ENCODE measurements at places on chromosomes 12 and 14.

- DNase-seq = no peak
Measured at GRCh38 chr14:61153431-61153830, 127.7 kb downstream of the TMEM30B start.

DNA sequence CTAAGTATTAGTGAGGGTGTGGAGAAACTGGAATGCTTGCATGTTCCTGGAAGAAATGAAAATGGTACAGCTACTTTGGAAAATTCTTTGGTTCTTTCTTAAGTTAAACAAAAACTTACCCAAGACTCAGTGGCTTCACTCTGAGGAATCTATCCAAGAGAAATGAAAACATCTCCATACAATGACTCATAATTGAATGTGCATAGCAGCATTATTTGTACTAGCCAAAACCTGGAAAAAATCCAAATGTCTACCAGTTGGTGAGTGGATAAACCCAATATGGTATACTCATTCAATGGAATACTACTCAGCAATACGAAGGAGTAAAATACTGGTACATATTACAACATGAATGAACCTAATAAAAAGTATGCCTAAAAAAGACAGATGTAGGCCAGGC lies 18.0 kb upstream of the CRACR2A start:
- no peak for DNase-seq

DNA sequence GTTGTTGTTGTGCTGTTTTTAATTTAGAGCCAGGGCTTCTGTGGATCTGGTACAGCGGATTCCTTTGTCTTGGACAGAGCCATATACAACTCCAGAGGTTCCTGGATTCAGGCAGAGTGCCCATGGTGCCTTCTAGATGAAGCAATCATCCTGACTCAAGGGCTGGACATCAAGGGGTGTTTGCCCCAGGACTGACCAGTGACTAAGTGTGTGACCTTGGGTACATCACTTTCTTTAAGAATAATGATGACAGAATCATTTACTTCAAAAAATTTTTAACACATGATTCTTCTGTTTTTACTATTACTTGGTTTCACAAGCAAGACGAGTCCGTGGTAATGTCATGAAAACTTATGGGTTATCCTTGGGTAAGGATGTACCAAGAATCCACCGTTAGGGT lies 397.3 kb downstream of the ZFP36L1 start:
- DNase-seq = no peak

- no peak for DNase-seq
Measured at GRCh38 chr14:61565181-61565580, 130.1 kb upstream of the HIF1A start.

- DNase-seq = no peak
Measured at GRCh38 chr14:54410215-54410614, 13.4 kb downstream of the CDKN3 start.

DNA sequence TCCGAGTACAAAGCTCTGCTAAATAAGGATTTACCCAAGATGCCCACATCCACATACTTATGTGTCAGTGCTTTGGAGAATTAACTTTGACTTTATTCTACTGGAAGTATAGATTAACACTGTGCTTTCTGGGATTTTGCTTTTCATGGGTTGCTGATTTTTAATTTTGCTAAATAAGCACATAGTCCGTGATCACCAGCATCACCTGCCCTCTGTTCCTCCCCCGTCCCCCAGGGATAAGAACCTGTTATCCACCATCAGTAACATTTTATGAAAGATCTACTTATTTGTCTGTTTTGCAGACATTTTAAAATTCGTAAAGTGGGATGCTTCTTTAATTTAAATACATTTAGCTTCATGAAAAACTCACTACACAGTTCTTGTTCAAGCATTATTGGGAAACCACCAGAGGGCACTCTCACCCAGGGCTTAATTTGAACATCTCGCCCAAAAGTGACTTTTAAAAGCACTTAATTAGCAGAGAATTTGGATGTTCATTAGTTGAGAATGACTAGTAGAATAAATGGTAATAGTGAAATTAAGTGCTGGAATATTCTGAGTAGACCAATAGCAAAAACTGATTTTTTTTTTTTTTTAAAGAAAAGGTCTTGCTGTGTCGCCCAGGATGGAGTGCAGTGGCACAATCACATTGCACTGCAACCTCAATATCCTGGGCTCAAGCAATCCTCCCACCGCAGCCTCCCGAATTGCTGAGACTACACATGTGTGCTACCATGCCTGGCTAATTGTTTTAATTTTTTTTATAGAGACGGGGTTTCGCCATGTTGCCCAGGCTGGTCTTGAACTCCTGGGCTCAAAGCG lies 35.7 kb downstream of the MRPL42 start:
- peak; percentile 28 for DNase-seq

DNA sequence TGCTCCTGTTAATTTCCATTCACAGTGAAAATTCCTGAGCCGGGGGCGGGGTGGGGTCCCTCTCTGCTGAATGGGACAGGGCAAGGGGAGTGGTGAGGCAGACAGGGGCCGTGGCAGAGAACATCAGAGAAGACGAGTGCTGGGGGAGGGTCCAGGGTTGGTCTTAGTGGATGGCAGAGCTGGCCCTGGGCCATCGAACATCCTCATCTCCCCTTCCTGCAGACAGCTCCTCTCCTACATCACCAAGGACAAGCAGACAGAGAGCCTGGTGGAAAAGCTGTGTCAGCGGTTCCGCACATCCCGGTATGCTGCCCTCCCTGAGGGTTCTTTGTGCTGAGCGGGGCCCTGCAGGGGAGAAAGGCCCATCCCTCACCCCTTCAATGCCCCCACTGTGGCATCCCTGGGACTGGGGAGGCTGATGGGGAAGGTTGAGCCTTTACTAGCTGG lies 5.0 kb upstream of the GAPDH start:
- peak; percentile 82 for DNase-seq

DNA sequence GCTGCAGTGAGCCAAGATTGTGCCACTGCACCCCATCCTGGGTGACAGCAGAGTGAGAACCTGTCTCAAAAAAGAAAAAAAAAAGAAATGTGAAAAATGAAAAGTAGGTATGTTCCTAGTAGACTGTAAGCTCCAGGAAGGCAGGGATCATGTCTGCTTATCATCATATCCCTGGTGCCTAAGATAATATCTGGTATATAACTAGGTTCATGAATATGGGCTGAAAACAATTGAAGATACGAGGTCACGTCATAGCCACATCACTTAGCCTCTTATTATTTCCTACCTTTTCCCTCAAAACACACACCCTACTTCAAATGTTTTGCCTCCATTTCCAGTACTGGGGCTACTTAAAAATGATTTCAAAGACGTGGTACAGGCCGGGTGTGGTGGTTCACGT lies 3.0 kb downstream of the POU6F1 start:
- DNase-seq = no peak

DNA sequence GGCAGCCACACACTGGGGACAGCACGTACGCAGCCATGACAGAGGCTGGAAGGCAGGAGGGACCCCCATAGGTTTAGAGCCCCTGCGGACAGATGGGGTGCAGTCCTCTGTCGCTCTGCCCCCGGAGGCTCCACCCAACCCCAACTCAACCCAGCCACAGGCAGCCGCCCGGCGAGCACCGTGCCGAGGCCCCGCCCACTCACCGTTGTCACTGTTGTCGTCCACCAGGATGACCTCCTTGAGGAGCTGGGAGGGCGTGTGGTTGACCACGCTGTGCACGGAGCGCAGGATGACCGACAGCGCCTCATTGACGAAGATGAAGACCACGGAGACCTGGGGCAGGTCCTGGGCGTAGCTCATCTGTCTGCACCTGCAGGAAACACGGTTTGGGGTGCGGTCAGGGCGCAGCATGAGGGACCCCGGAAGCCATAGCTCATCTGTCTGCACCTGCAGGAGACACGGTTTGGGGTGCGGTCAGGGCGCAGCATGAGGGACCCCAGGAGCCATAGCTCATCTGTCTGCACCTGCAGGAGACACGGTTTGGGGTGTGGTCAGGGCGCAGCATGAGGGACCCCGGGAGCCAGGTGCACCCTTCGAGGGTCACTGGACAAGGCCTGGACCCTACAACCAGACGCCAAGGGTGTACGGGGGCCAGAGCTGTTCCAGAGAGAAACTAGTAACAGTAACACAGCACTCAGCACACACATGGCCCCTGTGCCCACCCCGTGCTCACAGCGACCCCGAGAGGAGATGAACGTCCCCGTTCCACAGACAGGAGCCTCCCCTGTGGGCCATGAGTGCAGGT lies 66.9 kb downstream of the GALNT9 start:
- DNase-seq = no peak

DNA sequence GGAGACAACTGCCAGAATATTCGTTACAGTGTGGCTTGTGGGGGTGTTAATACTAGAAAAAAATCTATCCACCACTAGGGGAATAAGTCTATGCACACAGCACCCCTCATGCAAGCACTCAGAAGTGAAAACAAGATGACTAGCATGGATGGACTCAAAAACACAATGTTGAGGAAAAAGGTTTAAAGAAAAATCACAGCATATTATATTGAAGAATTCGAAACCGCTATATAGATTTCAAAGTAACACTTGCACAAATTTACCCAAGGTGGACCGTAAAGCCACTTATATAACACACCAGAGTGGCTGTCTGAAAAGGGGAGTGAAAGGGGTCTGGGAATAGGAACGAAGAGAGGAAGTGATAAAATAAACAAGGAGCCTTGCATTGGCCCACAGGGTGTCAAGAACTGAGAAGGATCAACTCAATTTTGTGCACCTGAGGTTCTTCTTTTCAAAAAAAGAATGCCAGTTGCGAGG lies 544 bp downstream of the ABCD4 start:
- no peak for DNase-seq

DNA sequence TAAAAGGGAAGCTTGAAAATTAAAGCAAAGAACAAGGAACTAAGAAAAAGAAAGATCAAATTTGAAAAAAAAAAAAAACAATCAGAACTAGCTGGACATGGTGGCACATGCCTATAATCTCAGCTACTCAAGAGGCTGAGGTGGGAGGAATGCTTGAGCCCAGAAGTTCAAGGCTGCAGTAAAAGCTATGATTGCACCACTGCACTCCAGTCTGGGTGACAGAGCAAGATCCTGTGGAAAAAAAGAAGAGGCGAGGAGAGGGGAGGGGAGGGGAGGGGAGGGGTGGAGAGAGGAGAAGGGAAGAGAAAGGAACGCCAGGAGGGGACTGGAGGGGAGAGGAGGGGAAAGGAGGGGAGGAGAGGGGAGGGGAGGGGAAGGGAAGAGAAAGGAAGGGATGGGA lies 43.0 kb downstream of the EEA1 start:
- no peak for DNase-seq

Data from lower leg skin (tissue), 4 donors.